ENCODE measurements at places on chromosomes 16 and 17. TPM values are rescaled to one million over a fixed set of nuclear protein-coding genes. Genes with fewer than 3 reads are reported as not detected.

DNA sequence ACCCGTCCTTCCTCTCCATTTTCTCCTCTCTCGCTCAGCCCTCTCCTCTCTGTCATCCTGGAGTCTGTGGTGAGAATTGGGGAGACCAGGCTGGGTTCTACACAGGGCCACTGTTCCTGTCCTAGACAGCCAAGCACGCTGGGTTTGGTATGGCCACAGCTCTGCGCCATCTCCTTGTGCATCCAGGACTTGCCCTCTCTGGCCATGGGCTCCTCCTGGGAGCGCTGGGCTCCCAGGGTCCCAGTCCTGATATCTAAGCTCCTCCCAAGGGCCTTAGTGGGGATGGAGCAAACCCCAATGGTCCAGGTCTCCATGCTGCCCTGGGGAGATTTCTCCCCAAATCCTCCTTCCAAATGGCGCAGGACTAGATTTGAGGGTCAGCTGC is 27.2 kb upstream of the ITGA3 start:
- peaks cover 16% of the 10 kb centered on the region for H3K27me3 ChIP-seq
- no peak overlapping the region for H3K4me3 ChIP-seq
- no peak for DNase-seq
- H3K27ac ChIP-seq, result no peak overlapping the region

- peaks cover 74% of the 10 kb centered on the region for H3K4me1 ChIP-seq
- H3K36me3 ChIP-seq, result no peaks in the 10 kb centered on the region
- no peak overlapping the region for H3K27ac ChIP-seq
- H3K4me3 ChIP-seq, result no peak overlapping the region
Measured at GRCh38 chr17:47882247-47882646, 13.8 kb upstream of the SP2 start.

Gene GLTPD2
- polyA plus RNA-seq, result 46.3 TPM

- H3K36me3 ChIP-seq, result peaks cover 35% of the 10 kb centered on the region
- no peak for DNase-seq
- no peaks in the 10 kb centered on the region for H3K4me1 ChIP-seq
- no peak overlapping the region for H3K4me3 ChIP-seq
Measured at GRCh38 chr17:3513305-3514035, 37.7 kb downstream of the ASPA start.

GRCh38 chr16:49600976-49601375 is 227.4 kb downstream of the C16orf78 start:
- no peak for DNase-seq
- no peak overlapping the region for H3K4me3 ChIP-seq
- H3K4me1 ChIP-seq, result no peaks in the 10 kb centered on the region
- no peak overlapping the region for H3K27ac ChIP-seq
- no peaks in the 10 kb centered on the region for H3K27me3 ChIP-seq

DNA sequence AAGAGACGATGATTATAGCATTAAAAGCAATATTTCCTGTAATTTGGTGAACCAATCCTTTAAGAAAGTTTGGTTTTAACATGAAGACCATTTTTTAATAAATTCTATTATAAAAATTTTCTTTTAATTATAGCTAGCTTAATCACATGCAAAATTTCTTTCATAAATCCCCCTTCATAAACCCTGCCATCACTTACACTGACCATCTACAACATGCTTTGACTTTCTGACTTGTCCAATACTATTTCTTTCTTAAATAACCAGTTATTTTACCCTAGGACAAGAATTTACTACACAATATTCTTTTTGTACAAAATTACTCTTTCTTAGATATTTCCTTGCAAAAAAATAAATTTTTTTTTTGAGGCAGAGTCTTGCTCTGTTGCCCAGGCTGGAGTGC is 1334.8 kb downstream of the CDH11 start:
- no peaks in the 10 kb centered on the region for H3K27me3 ChIP-seq
- DNase-seq, result no peak
- no peak overlapping the region for H3K4me3 ChIP-seq

GRCh38 chr17:49071106-49071505 is 61.5 kb upstream of the B4GALNT2 start:
- H3K27ac ChIP-seq, result no peak overlapping the region
- H3K36me3 ChIP-seq, result no peaks in the 10 kb centered on the region
- H3K4me3 ChIP-seq, result no peak overlapping the region
- no peaks in the 10 kb centered on the region for H3K27me3 ChIP-seq
- no peak for DNase-seq

Gene TPSG1
- polyA plus RNA-seq, result 3.3 TPM

DNA sequence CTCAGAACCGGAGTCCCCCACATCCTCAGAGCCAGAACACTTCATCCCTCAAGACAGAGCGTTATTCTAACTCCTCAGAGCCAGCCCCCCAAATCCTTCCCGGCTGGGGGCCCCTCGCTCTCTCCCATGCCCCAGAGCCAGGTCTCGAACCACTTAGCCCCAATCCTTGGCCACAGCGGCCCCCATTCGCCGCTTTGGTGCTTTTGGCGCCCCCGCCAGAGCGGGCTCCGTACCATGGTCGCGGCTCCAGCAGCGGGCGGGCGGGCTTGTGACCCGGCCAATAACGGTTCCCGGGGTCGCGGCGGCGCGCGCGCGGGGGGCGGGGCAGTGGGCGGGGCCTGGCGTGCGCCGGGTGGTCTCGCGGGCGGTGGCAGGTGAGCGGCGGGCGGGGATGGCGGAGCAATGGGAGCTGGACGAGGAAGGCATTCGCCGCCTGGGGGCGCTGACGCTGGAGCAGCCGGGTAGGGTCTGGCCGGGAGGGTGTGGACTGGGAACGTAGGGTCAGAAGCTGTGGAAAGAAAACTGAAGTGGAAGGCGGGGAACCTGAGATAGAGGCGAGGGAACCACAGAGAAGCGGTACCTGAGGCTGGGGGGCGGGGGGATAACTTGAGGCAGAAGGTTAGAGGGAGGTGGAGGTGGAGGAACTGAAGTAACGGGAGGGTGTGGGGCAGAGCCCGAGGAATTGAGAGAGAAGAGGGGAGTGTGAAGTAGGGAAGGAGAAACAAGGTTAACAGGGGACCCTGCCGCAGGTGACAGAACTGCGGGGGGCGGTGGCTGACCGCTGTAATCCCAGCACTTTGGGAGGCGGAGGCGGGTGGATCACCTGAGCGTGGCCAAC is at the start of the genes KCTD19 and LRRC36:
KCTD19 (minus strand) TSS at position 270 of the 838 bp plus-strand sequence; CDS start at position 236, 34 bp downstream.
LRRC36 (plus strand) TSS at position 344 of the 838 bp plus-strand sequence; CDS start at position 392, 48 bp downstream.
- peak within 1 kb of the TSS; percentile 54 for H3K4me3 ChIP-seq
- H3K36me3 ChIP-seq, result no peaks in the 10 kb centered on the region
- peak; percentile 87 for DNase-seq

- H3K4me3 ChIP-seq, result no peak overlapping the region
- no peaks in the 10 kb centered on the region for H3K27me3 ChIP-seq
- no peak overlapping the region for H3K27ac ChIP-seq
- H3K4me1 ChIP-seq, result no peaks in the 10 kb centered on the region
Measured at GRCh38 chr17:20202141-20202621, 193.0 kb downstream of the SPECC1 start.

GRCh38 chr17:54680410-54680809 is 220.2 kb upstream of the TOM1L1 start:
- H3K36me3 ChIP-seq, result no peaks in the 10 kb centered on the region
- H3K27me3 ChIP-seq, result peaks cover 2% of the 10 kb centered on the region
- H3K4me1 ChIP-seq, result no peaks in the 10 kb centered on the region
- no peak for DNase-seq

DNA sequence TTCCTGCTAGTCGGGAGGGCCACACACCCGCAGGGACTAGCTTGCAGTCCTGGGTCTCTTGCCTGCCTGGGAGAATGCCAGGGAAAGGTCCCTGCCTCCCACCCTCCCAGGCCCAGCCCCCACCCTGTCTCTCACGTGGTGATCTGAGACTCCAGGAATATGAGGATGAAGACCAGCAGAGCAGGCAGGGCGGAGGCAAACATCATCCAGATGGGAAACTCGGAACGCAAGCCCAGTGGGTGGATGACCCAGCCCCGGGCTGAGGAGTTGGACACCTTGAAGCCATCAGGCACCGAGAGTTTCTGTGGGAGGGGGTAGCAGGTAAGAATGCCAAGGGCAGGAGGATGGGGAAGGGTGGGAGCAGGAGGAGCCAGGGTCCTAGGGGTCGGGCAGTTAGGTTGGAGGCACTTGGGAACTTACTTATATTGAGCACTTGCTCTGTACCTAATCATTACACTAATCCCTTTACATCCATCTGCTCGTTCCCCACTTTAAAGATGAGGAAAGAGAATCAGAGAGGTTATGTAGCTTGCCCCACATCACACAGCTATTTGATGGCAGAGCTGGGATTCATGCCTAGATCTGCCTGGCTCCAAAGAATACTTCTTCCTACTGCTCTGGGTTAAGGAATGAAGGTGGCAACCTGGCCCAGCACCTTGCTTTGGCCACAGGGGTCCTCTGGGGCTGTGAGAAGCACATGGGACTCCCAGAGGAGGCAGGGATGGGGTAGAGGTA is 13.4 kb downstream of the SLC4A1 start:
- H3K36me3 ChIP-seq, result no peaks in the 10 kb centered on the region
- no peak for DNase-seq
- H3K27ac ChIP-seq, result no peak overlapping the region
- H3K4me1 ChIP-seq, result no peaks in the 10 kb centered on the region

Gene AIPL1
- polyA plus RNA-seq, result not detected

DNA sequence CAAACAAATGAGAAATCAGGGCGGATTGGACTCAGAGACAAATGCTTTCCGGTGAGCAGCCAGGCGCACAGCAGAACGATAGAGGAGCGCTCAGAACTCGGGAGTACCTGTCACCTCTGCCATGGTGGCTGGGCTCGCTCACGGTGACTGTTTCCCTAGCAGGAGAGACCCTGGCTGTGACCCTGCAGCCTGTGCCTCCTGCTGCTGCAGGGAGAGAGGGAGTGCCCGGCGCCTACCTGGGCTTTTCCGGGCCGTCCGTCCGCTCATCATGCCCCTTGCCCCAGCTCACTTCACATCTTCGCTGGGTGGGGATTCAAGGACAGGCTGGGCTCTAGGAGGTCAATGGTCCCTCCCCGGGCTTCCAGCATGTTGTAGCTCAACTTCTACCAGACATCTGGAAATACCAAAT is 14.1 kb upstream of the DNAH17 start:
- H3K27ac ChIP-seq, result peak overlapping the region; percentile 41
- peak; percentile 36 for DNase-seq
- H3K4me3 ChIP-seq, result no peak overlapping the region
- H3K27me3 ChIP-seq, result no peaks in the 10 kb centered on the region
- no peaks in the 10 kb centered on the region for H3K36me3 ChIP-seq

GRCh38 chr17:37744961-37745800 is at the start of gene HNF1B:
TSS of gene HNF1B (minus strand) at chr17:37745059. CDS start at chr17:37744884, 175 bp downstream.
- peak within 1 kb of the TSS; percentile 97 for H3K27ac ChIP-seq
- peaks cover 19% of the 10 kb centered on the region for H3K4me1 ChIP-seq
- H3K27me3 ChIP-seq, result peaks cover 27% of the 10 kb centered on the region
- DNase-seq, result peak; percentile 87
- no peaks in the 10 kb centered on the region for H3K36me3 ChIP-seq
- peak within 1 kb of the TSS; percentile 85 for H3K4me3 ChIP-seq

DNA sequence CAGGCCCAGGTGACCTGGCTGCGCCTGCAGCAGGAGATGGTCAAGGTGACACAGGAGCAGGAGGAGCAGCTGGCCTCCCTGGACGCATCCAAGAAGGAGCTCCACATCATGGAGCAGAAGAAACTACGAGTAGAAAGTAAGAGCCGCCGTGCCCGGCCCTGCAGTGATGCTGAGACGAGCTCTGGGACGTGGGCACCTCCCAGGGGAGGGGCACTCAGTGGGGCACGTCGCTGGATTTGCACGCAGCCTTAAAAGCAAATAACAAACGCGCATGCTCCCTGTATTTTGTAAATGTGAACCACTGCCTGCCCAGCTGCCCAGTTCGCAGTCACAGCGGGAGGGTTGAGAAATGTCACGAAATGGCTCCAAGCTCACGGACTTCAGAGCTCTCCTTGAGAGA is 15.3 kb upstream of the GAA start:
- no peak for DNase-seq
- no peak overlapping the region for H3K27ac ChIP-seq
- H3K36me3 ChIP-seq, result peaks cover 14% of the 10 kb centered on the region
- H3K4me3 ChIP-seq, result no peak overlapping the region
- no peaks in the 10 kb centered on the region for H3K4me1 ChIP-seq

DNA sequence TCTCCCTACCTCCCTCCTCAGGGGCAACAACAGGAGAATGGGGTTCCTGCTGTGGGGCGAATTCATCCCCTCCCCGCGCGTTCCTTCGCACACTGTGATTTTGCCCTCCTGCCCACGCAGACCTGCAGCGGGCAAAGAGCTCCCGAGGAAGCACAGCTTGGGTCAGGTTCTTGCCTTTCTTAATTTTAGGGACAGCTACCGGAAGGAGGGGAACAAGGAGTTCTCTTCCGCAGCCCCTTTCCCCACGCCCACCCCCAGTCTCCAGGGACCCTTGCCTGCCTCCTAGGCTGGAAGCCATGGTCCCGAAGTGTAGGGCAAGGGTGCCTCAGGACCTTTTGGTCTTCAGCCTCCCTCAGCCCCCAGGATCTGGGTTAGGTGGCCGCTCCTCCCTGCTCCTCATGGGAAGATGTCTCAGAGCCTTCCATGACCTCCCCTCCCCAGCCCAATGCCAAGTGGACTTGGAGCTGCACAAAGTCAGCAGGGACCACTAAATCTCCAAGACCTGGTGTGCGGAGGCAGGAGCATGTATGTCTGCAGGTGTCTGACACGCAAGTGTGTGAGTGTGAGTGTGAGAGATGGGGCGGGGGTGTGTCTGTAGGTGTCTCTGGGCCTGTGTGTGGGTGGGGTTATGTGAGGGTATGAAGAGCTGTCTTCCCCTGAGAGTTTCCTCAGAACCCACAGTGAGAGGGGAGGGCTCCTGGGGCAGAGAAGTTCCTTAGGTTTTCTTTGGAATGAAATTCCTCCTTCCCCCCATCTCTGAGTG is 5.9 kb upstream of the LASP1NB start:
- H3K4me1 ChIP-seq, result peaks cover 2% of the 10 kb centered on the region
- H3K36me3 ChIP-seq, result peaks cover 78% of the 10 kb centered on the region
- H3K4me3 ChIP-seq, result no peak overlapping the region
- no peaks in the 10 kb centered on the region for H3K27me3 ChIP-seq

DNA sequence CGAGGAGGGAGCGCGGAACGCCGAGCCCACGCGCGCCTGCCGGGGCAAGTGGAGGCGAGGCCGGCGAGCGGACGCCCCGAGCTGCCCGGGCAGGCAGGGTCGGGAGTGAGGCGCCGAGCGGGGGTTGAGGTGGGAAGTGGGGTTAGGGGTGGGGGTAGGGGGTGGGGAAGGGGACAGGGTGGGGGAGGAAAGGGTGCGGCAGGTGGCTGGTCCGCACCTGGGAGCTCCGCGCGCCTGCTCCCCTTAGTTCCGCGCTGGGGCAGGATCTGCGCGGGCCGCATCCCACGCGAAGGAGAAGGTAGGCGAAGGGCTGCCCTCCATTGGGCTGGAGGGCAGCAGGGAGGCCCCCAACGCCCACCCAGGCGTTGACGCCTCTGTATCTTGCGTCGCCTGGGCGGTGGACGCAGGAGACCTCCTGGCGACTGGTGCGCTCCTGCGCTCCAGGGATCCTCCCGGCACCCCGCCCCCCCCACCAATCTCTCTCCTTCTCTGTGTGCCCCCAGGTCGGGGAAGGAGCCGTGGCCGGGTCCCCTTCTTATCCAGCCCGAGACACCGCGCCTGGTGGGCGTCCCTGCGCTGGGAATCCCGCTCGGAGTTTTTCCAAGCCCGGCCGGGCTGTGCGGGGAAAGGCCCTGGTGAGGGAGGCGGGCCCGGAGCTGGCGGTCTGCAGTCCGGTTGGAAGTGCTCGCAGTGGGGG is 51.3 kb upstream of the AMZ2 start:
- H3K27me3 ChIP-seq, result peaks cover 23% of the 10 kb centered on the region
- no peak for DNase-seq
- H3K4me3 ChIP-seq, result no peak overlapping the region
- no peaks in the 10 kb centered on the region for H3K4me1 ChIP-seq

GRCh38 chr16:3992297-3993051 is 112.0 kb upstream of the CREBBP start:
- no peaks in the 10 kb centered on the region for H3K27me3 ChIP-seq
- H3K36me3 ChIP-seq, result peaks cover 3% of the 10 kb centered on the region
- no peak overlapping the region for H3K27ac ChIP-seq
- H3K4me3 ChIP-seq, result no peak overlapping the region
- DNase-seq, result no peak

Gene TOX3
- 9.0 TPM for polyA plus RNA-seq

Gene PRDM7
- not detected for polyA plus RNA-seq

Gene SEZ6L2
- polyA plus RNA-seq, result 0.67 TPM
